Stimulated activated CD8-positive, alpha-beta memory T cell treated with anti-CD3 and anti-CD28 coated beads, Interleukin-15, amount 100 ng/mL, for 1 hour (primary cell): ENCODE measurements at places on chromosomes 4 and X.

- DNase-seq, result no peak
These were observed 34.6 kb downstream of the PRPS2 start for GRCh38 chrX:12825801-12826200.

DNA sequence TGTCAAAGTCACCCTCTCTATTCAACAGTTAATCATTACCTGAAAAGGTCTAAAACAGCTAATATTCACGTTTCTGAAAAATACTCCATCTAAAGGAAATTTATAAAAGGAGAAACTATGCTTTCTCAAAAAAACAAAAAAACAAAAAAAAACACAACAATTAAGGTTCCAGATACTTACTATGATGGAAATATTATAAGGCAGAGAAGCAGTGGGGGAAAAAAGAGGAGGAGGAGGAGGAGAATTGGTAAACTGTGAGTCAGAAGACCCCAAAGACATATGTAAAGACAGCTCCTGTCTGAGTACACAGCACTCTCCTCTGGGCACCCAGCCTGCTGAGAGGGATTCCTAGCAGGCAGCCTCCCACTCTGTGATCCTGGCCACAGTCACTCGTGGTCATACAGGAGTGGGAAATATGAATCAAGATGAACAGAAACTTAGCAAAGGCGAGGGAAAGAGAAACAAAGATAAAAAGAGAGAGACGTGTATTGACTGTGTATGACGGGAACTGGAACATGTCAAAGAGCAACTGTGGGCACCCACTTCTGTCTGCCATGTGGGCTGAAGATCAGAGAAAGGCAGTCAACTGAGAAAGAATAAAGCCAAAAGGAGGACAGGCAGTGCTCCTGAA, 12.5 kb downstream of the KLHL15 start:
- no peak for DNase-seq

GRCh38 chr4:1669850-1670249, 14.3 kb downstream of the FAM53A start:
- no peak for DNase-seq

- DNase-seq, result no peak
These were observed 10.4 kb downstream of the HAUS7 start for GRCh38 chrX:153459986-153460385.

- DNase-seq, result no peak
These were observed 25.9 kb upstream of the INTU start for GRCh38 chr4:127606823-127607222.

- DNase-seq, result no peak
These were observed 708 bp downstream of the INTS12 start for GRCh38 chr4:105707782-105708180.

DNA sequence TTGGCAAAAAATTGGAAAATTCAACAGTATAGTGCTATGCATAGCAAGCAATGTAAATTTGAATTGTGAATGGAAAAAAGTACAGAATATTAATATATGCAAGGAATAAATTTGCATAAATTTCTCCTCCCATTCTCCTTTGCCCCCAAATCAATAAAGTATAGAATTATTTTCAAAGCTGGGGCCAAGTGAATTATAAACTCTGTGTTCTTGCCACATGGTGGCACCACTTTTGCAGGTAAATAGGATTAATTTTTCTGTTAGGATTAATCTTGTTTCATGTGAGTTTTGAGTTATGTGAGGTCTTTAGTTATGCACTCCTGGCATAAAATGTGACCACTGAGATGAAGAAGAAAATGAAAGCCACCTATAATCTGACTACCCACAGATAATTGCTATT, 19.9 kb downstream of the COPS4 start:
- no peak for DNase-seq

- DNase-seq, result no peak
These were observed 250.1 kb downstream of the C4orf33 start for GRCh38 chr4:129346036-129346435.

DNA sequence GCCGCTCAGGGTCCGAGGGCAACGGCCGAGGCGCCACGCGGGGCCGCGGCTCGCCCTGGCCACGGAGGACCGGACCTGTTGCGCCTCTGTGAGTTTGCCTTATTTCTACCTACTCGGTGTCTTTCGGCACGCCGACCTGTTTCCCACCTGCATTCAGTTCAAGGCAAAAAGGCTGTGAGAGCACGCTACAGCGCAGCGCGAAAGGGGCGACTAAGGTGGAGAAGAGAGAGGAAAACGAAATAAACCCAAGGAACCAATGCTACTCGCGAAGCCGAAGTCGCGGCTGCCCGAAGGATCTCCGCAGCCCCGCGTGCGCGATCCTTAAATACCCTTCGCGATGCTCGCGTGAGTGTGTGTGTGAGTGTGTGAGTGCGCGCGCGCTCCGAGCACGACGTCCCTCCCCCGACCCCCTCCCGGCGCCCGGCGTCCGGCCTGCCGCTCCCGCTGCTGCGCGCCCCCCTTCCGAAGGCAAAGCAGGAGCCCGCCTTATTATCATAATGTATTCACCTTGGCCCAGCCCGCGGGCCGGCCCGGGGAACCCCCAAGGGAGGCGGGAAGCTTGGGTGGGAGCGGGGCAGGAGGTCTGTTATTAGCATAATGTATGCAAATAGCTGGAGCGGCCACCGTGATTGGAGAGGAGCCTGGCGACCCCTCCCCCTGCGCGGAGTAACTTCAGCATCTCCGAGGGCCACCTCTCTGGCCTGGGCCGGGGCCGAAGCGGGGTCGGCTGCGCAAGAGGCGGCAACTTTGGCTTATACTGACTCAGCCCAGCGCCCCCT, at the start of gene COL25A1:
TSS of gene COL25A1 (minus strand) at position 298 of the 779 bp plus-strand sequence.
- no peak for DNase-seq

DNA sequence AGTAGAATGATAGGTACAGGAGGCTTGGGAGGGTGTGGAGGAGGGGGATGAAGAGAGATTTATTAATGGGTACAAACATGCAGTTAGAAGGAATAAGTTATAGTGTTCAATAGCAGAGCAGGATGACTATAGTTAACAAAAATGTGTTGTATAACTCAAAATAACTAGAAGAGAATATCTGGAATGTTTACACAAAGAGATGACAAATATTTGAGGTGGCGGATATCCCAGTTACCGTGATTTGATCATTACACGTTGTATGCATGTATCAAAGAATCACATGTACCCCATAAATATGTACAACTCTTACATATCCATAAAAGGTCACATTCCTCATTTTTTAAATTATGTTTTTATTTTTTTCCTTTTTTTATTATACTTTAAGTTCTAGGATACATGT, 456.6 kb downstream of the MAGEB5 start:
- no peak for DNase-seq

- DNase-seq, result no peak
These were observed 480.2 kb downstream of the DTHD1 start for GRCh38 chr4:36761607-36762006.

DNA sequence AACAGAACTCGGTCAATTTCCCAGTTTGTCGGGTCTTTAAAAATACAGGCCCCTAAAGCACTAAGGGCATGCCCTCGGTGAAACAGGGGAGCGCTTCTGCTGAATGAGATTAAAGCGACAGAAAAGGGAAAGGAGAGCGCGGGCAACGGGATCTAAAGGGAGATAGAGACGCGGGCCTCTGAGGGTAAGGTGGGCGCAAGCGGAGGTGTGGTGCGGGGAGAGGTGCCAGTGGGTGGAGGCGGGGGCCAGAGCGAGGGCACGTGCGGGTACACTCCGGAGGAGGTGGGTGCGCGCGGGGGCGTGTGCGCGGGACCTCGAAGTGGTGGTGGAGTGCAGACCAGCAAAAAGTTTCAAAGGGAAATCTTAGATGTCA, 787 bp upstream of the TET2 start:
- peak; percentile 11 for DNase-seq

DNA sequence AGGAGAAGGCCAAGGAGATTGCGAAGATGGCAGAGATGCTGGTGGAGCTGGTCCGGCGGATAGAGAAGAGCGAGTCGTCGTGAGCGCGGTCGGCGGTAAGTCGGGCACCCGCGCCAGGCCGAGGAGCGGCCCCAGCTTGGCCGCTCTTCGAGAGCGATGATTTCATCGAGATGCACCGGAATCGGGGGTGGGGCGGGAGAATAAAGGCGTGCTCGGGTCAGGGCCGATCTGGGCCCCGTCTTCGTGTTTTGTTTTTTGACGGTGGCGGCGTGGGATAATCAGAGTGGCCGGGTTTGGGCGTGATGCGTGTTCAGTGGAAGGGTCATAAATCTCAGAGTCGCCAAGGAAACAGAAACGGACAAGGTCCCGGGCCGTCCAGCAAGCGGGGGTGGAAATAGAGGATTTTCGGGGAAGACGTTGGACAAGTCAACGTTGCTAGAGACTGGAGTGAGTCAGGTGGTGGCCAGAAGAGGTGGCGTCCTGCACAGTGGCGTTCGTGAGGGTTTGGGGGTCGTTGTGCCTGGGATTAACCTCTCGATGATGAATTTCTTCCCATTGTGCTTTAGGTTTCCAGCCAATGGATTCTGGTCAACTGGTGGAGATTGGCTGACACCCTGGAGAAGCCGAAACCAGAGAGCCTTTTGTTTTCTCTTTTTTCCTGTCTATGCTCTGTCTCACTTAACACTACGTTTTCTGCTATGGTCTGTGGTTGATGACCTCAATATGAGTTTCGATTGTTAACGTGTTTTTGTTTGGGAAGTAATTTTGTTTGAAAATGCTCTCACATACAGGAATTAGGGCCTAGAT, 882 bp downstream of the MRFAP1 start:
- peak; percentile 25 for DNase-seq

GRCh38 chr4:128256539-128256938, 31.1 kb downstream of the PGRMC2 start:
- no peak for DNase-seq

DNA sequence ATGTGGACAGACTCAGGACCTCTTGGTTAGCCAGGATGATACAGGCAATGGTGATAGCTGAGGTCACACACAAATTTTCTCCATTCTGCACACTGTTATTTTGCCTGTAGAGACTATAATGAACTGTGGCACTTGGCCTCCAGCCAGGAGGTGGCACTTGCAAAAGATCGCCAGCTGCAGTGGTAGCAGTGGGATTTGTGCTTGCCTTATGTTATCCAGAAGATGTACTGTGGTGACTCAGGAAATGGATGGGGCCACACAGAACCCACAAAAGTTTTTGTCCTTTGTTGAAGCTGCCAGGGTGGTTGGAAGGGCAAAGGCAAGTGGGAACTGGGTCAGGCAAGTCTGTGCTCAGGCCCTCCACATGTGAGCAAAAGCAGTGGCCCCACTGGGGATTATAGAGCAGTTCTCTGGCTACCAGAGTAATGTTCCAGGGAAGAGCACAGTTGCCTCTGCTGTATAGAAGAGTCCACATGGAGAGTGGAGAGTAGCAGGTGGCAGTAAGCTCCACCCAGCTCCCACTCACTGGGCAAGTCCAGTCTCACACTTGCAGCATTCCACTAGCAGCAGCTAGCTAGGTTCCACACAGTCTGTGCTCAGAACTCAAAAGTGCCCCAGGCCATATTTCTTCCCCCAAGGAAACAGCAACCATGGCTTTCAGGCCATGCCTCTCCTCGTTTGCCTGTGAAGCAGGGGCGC, 5.9 kb upstream of the C4orf17 start:
- no peak for DNase-seq

DNA sequence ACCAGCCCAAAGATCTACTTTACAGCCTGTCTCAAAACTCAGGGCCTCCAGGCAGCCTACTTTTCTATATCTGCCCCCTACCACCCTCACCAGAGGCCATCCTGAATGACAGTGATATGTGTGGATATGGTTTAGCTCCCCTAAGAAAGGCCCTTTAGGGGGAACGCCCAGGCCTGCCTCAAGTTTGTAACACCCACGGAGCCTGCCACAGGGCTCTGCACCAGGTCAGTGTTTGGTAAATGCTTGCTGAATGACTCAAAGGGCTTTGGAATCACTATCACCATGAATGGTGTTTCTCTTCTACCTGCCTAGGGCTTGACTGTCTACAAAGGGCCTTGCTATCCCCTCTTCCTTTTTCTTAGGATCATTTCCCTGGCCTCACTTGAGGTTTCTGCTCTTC, 11.3 kb upstream of the LONRF3 start:
- no peak for DNase-seq

DNA sequence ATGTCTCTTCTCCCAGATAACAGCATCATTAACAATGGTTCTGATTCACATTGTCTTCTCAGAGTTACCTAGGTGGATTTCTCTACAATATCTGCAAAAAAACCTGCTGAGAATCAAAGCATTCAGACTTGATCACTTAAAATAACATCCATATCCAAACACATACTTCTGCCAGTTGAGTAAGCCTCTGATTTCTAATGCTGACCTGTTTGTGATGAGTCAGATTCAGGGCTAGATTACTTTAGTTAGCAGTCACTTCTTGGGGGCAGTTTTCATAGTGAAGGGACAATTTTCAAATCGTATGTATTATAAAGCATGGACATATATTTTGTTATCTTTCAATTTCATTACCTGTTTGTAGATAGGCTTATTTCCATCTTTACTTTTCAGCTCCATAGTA, 35.5 kb downstream of the CCNI start:
- no peak for DNase-seq

GRCh38 chr4:76059750-76060149, 14.8 kb upstream of the ART3 start:
- DNase-seq, result no peak

GRCh38 chrX:29308726-29309125, 721.5 kb downstream of the IL1RAPL1 start:
- DNase-seq, result no peak

GRCh38 chr4:109177096-109177810, 125.2 kb downstream of the COL25A1 start:
- DNase-seq, result no peak

GRCh38 chrX:119887721-119888425, 7.8 kb upstream of the AKAP14 start:
- DNase-seq, result peak; percentile 19

DNA sequence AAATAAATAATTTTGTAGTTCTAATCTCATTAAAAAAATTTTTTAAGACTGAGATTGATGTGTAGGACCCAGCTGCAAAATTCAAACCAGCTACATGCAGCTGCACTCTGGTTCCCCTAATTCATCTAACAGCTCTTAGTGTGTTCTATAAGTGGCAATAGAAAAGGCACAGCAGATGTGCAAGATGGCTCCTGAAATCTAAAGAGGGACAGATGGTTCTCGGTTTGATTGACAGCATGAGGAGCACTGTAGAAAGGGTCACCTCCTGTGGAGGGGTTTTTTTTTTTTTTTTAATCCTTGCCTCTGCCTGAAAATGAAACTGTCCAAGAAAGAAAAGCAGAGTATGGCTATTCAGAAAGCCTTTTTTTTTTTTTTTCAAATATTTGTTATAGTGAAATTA, 16.9 kb upstream of the OCIAD1 start:
- no peak for DNase-seq

DNA sequence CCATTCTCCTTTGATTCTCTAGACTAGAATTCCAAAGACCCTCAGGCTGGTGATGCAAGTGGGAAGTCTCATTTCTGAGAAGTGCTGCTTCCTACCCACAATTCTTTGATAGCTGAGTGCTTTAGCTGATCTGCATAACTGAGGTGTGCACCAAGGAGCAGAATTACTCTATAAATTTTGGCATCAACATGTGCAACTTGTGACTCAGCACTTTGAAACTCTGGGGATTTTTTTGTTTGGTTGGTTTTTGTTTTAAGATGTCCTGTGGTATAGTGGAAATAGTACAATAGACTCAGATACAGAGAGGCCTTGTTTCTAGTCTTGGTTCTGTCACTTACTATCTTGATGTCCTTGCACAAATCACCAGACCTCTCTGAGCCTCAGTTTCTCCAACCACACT, 148.4 kb downstream of the AR start:
- DNase-seq, result no peak
